ENCODE measurements at places on chromosomes 3 and 15. TPM values are rescaled to one million over a fixed set of nuclear protein-coding genes. Genes with fewer than 3 reads are reported as not detected.

Gene TRIM71
- total RNA-seq: 3.8 TPM

Gene TAMM41
- total RNA-seq: 26.6 TPM

Gene GOLGA6L10
- 14.1 TPM for total RNA-seq

Gene BNC1
- total RNA-seq: not detected

Gene GOLGA6L7
- not detected for total RNA-seq

Gene SLC22A13
- 1.3 TPM for total RNA-seq

Gene PLEKHO2
- 6.3 TPM for total RNA-seq

Gene GP5
- total RNA-seq: not detected

Gene GUCA1C
- total RNA-seq: not detected
